H54 (cell line): ENCODE measurements at places on chromosomes 3 and 15.
A peak's percentile ranks its signal among the peaks of the same experiment; 100 is the strongest.

DNA sequence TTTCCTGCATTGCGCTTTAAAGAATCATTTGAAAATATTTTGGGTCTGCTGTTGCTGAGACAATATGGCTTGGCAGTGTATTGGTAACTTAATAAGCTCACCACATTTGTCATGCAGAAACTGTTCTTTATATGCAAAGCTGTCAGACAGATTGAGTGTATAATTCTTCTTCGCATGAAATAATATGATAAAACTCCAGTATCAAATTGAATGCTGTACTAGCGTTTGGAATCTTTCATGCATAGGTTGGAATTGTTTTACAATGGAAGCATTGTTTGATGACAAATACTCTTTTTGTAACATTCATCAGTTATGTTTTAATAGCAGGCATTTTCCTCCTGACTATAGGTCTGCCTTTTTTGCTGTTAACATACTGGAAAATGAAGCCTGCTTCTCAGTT, 53.8 kb downstream of the RBMS3 start:
- DNase-seq = no peak

GRCh38 chr15:80732167-80732566, 37.1 kb downstream of the ABHD17C start:
- DNase-seq = no peak

DNA sequence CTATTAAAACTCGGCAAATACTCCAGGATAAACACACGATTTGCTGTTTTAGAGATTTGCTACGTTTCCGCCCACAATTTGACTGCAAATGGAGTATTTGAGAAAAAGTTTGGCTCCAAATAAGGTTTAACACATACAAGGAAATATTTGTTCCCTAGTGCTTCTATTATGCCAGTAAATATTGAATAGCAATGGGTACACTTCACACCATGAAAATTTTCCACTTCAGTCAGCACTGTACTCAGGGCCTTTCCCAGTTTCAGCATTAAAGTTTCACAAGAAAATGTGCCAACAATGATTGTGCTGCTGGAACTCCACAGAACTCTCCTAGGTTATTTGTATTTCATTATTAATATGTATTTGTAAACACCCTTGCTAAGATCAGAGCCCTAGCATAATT, 498.0 kb downstream of the TBL1XR1 start:
- DNase-seq = no peak

- no peak for DNase-seq
Observed at GRCh38 chr15:65223996-65224395, 12.7 kb upstream of the CILP start.

- no peak for DNase-seq
Observed at GRCh38 chr15:91444656-91445055, 344.6 kb downstream of the SV2B start.

GRCh38 chr3:193744048-193744821, 151.2 kb downstream of the OPA1 start:
- no peak for DNase-seq

DNA sequence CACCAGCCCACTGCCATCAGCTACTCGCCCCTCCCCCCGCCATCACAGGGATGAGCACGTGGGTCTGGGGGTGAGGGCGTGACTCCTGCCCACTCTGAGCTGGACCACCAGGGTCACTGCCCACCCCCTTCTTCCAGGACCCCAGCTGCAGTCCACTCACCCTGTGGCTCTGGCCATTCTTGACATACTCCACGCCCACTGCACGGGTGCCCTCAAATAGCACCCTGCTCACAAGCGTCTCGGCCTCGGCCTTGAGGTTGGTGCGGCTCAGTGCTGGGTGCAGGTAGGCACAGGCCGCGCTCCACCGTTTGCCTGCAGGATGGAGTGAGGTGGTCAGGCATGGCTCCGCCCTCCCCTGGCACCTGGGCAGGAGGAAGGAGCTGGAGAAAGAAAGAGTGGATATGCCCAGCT, 23.9 kb downstream of the CHDH start:
- DNase-seq = no peak

DNA sequence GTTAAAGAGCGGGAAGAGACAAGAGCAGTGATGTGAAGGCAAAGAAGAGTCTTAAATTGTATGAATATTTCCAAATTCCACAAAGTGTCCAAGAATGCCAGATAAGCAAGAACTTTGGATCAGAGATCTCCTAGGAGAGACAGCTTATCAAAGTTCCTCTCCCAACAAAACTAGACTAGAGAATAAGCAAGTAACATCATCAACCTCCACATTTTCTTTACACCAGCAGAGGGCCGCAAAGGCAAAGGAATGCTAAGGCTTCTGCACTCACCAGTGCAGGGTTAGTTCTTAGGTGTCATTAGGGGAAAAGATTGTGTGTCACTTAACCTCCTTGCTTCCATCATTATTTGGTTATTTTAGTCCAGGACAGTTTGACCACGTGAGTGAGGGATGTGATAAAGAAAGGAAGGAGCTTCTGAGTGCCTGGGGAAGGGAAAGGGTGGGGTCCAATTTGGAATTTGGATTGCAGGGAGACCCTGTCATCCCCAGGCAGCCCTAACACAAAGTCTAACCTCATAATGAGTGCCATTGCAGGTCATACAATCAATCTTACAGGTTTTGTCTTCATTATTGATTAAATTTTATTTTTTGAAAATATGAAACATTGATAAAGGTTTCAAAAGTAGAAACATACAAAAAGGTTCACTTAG, 7.5 kb upstream of the CMTM6 start:
- DNase-seq = peak; percentile 38

DNA sequence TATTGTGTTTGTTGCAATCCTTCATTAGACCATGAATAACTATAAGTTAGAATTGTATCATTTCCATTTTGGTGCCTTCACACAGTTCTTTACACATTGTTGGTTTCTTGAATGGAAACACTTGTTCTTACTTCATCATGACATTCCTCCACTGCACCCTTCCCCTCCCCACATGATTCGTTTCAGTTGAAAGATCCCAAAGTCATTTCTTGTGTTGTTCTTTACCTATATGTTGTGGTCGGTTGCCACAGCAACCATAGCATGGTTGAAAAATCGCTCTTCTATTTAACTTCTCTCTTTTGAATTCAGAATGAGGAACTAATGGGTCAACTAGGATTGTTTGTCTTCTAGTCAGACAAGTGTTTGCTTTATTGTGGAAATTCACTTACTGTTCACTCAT, 103.3 kb downstream of the IL1RAP start:
- DNase-seq = no peak

DNA sequence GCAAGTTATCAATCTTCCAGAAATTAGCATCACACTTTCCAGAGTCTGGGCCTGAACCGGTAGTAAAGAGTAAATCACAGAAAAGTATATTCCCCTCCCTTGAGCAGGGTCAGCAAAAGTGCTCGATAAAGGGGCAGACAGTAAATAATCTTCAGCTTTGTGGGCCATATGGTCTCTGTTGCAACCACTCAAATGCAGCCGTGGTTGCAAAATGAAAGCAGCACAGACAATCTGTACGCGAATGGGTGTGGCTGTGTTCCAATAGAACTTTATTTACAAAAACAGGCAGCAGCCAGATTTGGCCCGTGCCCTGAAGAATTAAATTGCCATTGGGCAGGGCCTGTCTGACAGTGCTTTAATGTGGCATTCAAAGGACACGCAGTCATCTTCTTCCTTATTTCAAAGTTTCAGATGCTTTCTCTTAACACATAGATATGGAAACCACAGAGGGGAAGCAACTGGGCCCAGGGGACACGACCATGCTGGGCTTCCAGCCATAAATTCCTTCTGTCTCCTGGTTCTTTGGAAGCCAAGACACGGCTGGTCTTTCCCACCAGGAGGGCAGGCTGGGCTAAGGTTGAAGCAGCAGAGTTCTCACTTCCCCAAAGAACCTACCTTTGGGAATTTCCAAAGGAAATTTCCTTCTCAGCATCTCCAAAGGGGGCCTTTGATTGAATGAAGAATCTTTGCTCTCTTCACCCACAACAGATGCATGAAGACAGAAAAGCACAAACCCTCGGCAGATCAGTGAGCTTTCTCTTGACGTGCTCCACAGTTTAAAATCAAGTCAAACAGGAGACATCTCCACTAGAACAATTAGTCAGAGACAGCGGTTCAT, 489.8 kb upstream of the PROK2 start:
- no peak for DNase-seq

GRCh38 chr3:115658032-115658336, 34.7 kb downstream of the GAP43 start:
- DNase-seq = no peak

- no peak for DNase-seq
Observed at GRCh38 chr3:115550285-115550761, 73.0 kb upstream of the GAP43 start.

GRCh38 chr15:71331173-71331572, 215.9 kb downstream of the THSD4 start:
- DNase-seq = no peak

DNA sequence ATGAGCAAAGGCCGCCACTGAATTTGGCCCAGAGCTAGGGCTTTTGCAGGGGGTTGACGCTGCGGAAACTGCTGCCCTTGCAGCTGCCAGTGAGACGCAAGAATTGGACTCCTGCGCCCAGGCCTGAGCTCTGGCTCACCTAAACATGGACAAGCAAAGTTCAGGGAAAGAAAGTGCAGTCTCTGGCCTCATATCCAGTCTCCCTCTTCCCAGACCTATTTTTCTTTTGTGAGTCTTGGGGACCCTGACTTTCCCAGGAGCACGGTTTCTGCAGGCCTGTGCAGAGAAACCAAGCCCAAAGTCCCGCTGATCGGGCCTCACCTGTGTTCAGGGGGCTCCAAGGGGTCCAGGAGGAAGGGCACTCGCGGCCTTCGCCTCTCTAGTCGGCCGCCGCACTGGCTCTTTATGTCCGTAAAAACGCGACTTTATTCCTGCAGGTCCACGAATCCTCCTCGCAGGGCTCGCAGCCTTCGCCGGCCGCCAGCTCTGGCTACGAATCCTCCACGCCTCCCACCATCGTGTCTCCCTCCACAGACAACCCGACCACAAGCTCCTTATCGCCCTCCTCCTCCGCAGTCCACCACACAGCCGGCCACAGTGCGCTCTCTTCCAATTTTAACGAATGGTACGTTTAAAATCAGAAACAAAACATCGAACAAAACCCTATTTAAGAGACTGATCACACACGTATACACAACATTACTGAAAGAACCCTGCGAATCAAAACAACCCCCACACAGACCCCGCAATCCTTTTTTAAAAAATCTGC, 3.9 kb downstream of the ZIC1 start:
- no peak for DNase-seq

DNA sequence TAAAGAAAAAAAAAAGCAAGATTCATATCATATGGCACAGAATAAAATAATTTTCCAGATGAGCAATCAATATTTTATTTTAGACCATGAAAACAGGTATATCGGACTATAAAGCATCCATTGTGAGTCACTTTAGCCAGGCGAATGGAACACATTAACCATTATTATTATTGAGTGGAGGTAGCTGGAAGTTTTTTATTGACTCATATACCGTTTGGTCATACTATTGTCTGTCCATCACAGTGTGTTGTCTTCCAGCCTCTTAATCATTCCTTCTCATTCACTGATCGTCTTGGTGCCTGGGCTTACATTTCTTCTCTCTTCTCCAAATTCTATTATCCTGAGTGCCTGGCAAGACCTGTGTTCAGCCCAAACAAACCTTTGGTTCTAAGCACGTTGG, 634.8 kb downstream of the MECOM start:
- no peak for DNase-seq

- DNase-seq = no peak
Observed at GRCh38 chr3:184004476-184004875, 13.2 kb downstream of the ABCC5 start.

GRCh38 chr3:118505784-118506183, 528.9 kb downstream of the IGSF11 start:
- DNase-seq = no peak

- DNase-seq = no peak
Observed at GRCh38 chr15:42984493-42985034, 64.0 kb upstream of the TTBK2 start.

- no peak for DNase-seq
Observed at GRCh38 chr3:4413467-4413866, 53.6 kb downstream of the SUMF1 start.

DNA sequence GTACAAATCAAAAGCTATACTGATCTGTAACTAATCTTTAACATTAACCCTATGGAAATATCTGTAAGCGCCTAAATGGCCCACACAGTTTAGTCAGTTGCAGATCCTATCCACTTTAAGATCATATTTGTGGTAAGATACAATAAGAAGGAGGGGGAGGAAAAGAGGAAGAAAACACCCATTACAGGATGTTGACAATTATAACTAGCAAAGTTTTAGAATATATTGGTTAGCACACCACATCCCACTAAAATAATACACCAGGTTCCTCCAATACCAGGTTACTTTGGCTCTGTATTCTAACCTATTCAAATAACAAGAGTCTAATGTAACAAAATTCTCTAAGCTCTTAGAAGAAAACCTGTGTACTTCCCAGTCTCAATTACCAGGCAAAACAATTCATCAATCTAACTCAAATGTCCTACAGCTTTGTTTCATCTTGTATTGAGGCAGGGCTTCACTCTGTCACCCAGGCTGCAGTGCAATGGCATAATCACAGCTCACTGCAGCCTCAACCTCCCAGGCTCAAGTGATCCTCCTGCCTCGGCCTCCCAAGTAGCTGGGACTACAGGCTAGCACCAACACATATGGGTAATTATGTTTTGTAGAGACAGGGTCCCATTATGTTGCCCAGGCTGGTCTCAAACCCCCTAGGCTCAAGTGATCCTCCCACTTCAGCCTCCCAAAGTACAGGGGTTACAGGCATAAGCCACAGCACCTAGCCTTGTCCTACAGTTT, 4.2 kb downstream of the SLC4A7 start:
- no peak for DNase-seq

- no peak for DNase-seq
Observed at GRCh38 chr15:41666353-41666920, 6.2 kb downstream of the MGA start.
